ENCODE measurements at places on chromosomes 6 and 20.
A peak's percentile ranks its signal among the peaks of the same experiment; 100 is the strongest.

- no peak for DNase-seq
Observed at GRCh38 chr6:21612067-21612745, 18.7 kb downstream of the SOX4 start.

- DNase-seq = peak; percentile 63
Observed at GRCh38 chr20:35954907-35955251, 577 bp upstream of the SCAND1 start.

DNA sequence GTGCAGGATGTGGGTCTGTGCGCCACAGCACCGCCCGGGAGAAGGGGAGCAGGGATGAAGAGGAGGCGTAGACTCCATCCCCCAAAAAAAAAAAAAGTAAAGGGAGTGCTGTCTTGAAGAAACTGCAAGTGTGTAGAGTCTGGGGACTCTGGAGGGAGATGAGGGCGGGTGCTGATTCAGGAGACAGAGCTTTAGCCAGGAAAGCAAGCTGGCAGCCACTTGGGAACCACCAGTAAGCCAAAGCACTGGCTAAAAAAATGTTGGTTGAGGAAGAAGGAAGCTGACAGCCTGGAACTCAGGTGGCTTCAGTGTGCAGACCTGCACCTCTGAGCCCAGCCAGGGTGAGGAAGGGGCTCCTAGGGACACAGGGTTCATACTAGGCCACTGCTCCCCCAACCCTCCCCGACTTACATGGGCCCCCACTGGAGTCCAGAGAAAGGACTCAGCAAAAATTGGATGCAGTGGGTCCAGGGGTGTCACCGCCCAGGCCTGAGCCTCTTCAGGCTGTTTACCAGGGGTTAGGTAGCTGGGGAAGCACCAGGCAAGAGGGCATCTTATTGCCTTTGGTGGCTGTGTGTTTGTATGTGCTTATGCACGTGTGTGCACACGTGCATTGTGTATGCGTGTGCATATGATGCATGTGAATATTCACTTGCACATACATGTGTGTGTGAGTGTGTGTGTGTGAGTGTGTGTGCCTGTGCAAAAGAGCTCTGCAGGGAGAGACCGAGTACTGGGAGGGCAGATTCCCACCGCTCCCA is 153.5 kb upstream of the MLN start:
- DNase-seq = no peak

DNA sequence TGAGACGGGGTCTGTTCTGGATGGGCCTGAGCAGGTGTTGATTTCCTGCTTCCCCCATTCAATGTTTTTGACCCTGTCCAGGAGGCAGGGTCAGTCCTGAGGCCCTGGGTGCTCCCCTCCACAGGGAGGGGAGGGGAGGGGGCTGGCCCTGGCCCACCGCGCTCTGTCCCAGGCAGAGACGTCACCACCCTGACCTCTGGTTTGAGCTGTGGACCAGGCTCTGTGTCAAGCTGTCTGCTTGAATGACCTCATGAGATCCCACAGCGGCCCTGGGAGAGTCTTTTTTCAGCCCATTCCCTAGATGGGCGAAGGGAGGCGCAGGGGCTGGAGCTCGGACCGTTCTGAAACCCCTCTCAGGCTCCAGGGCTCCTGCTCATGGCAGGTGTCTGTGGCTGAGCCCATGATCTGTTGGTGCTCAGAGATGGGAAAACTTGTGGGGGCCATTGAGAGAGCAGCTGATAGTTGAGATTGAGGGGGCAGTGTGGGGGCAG is 8.9 kb upstream of the LKAAEAR1 start:
- DNase-seq = no peak

- no peak for DNase-seq
Observed at GRCh38 chr6:161271343-161272030, 2.4 kb downstream of the AGPAT4 start.

GRCh38 chr20:19212821-19213502 is 520 bp downstream of the SLC24A3 start:
- peak; percentile 67 for DNase-seq

GRCh38 chr6:168605964-168606363 is 165.0 kb downstream of the SMOC2 start:
- DNase-seq = no peak

- peak; percentile 73 for DNase-seq
Observed at GRCh38 chr20:62818592-62819493, 2.0 kb downstream of the COL9A3 start.

GRCh38 chr20:4635781-4636180 is 85.9 kb upstream of the PRND start:
- no peak for DNase-seq

GRCh38 chr20:38402816-38403215 is 32.3 kb downstream of the SNHG17 start:
- DNase-seq = no peak

DNA sequence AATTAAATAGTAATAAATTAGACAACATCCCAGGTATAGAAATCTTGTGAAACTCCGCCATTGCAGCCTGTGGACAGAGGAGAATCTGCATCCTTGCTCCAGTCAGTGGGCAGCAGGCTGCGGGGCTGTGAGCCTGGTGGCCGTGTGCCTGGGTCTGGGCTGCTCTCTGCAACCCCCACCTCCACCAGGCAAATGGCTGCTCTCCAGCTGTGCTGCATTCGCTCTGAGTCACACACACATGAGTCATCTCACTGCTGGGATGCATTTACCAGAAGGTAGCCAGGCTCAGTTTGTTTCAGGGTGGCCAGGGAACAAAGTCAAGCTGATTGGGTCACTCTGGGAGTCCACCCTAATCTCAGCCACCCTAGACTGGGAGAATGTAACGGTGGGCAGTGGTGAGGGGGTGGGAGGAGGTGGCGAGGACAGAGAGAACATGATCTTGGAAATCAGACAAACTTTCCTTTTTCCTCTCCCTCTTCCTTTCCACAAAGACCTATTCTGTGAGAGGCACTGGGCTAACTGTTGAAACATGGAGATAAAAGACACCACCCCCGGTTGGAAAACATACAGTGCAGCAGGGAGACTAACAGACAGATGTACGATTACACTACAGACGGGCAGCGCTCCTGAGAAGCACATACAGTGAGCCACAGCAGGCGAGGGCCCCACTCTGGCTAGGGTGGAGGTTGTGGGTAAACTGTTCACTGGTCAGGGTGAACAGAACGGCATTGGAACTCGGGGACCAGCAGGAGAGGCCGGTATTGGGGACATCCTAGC is 59.2 kb downstream of the TRAM2 start:
- peak; percentile 95 for DNase-seq

- no peak for DNase-seq
Observed at GRCh38 chr6:4717856-4718255, 58.3 kb upstream of the CDYL start.

DNA sequence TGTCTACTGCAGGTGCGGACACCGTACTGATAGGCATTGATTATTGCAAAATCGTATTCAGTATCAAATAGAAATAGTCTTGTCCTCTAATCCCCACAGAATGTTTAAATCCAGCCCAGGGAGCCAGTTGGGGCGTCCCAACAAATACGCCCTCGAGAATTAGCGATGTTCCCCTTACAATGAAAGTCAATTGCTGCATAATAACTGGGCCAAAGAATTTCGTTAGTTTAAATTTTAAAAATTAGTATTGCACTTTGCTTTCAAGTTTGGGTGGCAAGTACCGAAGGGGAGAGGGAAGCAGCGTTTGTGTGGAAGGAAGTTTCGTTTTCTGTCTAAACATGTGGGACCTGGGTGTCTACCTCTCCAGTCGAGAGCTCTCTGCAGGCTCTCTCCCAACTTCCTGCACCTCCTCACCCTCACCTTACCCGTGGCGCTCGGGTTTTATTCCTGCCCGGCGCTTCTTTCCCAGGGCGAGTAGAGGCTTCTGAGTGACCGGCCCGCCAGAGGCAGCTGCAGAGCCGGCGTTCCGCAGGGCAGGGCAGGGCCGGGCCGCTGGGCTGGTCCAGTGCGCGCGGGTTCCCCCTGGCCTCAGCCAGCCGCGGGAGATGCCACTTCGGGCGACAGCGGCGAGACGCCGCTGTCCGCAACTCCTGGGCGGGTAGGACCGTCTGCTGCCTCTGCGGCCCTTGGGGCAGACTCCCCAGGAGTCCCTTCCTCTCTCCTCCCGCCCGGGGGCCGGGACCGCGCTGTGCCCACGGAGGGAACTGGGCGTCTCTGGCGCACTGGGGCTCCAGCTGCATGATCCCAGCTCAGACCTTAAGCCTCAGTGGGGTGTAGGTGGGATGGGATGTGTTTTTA is 862 bp upstream of the TFAP2C start:
- DNase-seq = no peak

Measured in hepatic stellate cell (primary cell).